ENCODE measurements at places on chromosomes 11 and 22. TPM values are rescaled to one million over a fixed set of nuclear protein-coding genes. Genes with fewer than 3 reads are reported as not detected.

Gene KREMEN1
- total RNA-seq: 0.27 TPM

Gene CRYBB1
- total RNA-seq: not detected

Gene NCR3LG1
- total RNA-seq: 4.4 TPM

Gene RBM7
- 38.3 TPM for total RNA-seq

Gene SERGEF
- total RNA-seq: 21.8 TPM

Data from endothelial cell of coronary artery (primary cell).